Endothelial cell of umbilical vein (primary cell): ENCODE measurements at places on chromosomes 12 and 14. TPM values are rescaled to one million over a fixed set of nuclear protein-coding genes. Genes with fewer than 3 reads are reported as not detected.

Gene MYO1H
- not detected in 2 replicates for total RNA-seq

Gene TMEM30B
- total RNA-seq: 0.25 and 0.35 TPM in 2 replicates

Gene CEP290
- 16.5 and 19.1 TPM in 2 replicates for total RNA-seq

Gene DHRS4L2
- total RNA-seq: 18.5 and 20.7 TPM in 2 replicates

Gene IQSEC3
- not detected in 2 replicates for total RNA-seq

Gene STXBP6
- total RNA-seq: not detected in 2 replicates

Gene SCNN1A
- total RNA-seq: 0.18 TPM in 1 of 2 replicates, not detected in the other

Gene RGS6
- total RNA-seq: not detected in 2 replicates

Gene CAPZA3
- not detected in 2 replicates for total RNA-seq

Gene RFX4
- total RNA-seq: not detected in 2 replicates

Gene APEX1
- 227 and 231 TPM in 2 replicates for total RNA-seq

Gene NRIP2
- not detected in 2 replicates for total RNA-seq

Gene RNU4-1
- 2,141 and 7,155 TPM in 2 replicates for total RNA-seq

Gene TBX3
- total RNA-seq: 1.1 and 2.0 TPM in 2 replicates

Gene KRT73
- not detected in 2 replicates for total RNA-seq
